Caco-2 (cell line): ENCODE measurements at places on chromosomes 3 and 15. TPM values are rescaled to one million over a fixed set of nuclear protein-coding genes. Genes with fewer than 3 reads are reported as not detected.

DNA sequence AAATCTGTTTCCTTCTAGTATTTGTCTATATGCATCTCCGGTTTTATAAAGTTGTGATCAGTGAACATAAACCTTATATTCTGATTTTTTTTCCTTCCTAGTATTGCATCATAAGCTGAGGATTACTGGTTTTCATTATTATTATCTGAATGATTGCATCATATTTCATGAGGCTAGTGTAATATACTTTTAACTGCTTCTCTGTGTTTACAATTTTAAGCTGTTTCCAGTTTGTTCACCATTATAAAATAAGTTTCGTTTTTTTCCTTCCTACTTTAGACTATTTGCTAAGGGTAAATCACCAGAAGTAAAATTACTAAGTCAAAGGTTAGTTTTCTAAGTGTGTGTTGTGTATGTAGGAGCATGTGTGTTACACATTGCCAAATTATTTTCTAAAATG lies 20.2 kb downstream of the SEMA6D start:
- no peak for DNase-seq

DNA sequence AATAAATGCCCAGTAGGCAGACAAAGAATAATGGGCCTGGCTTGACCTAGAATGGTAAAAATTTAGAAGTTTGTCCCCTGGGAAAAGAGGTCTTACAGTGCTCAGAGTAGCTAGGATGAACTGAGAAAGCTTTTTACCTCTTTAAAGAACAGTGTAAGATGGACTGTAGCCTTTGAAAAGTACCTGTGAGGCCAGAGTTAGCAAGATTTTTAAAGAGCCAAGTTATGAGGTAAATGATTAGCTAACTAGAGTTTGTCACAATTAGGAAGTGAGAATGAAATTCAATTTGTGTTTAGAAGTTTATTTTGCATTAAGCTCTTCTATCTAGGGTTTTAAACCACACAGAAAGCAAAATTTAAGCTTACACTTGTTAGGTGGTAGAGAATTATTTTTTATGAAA lies 480.9 kb downstream of the ZIC1 start:
- DNase-seq, result no peak

DNA sequence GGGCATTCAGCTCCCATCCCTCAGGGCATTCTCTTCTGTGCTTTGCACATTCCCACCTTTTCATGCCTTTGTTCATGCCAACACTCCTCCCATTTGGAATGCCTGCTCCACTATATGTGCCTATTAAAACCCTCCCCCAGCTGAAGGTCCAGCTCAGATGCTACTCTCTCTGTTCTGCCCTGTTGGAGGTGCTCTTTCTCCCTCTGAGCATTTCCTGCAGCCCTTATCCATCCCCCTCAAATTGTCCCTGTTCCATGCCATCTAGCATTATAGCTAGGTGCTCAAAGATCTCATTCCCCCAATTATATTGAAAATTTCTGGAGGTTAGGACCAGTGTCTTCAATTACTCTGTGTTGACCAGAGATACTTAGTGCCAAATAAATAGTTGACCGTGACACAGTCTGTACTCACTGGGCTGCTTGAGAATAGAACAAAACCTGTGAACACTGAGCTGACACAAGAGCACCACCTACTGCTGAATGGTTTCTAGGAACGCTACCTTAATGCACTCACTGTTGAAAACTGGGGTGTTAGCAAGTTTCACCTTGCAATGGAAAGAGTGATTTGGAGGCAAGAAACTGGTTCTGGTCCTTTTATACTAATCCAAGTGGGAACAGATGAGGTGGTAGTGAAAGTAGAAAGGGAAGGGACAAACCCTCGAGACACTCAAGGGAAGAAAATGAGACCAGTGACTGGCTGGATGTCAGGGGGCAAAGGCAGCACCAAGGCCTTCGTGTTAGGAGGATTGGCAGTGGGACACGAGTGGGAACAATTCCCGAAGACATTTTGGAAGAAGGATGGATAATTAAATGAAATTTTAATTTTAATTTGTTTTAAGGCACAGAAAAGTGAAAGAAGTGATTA lies 289.8 kb upstream of the ROPN1 start:
- no peak for DNase-seq

DNA sequence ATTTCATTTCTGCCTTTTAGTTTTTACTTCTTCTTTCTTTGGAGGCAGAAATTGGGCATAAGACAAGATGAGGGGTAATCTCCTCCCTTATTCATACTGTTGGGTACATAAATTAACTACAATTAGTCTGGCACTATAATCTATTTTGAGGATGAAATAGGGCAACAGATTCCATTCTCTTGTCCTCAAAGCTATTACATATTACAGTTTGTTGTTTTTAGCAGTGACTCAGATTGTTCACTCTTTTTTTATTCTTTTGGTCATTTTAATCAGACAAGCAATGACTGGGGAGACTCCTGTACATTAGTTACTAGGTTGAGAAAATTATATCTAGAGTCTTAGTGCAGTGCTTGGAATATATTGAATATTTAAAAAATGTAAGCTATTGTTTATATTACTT lies 556.0 kb downstream of the OTOL1 start:
- DNase-seq, result no peak

GRCh38 chr3:184812662-184813042 lies 686 bp downstream of the VPS8 start:
- no peak for DNase-seq

Gene SPINK8
- not detected in 2 replicates for total RNA-seq

- no peak for DNase-seq
These were observed 62.1 kb downstream of the SLC49A4 start for GRCh38 chr3:122857019-122857418.

- DNase-seq, result no peak
These were observed 19.5 kb upstream of the SPESP1 start for GRCh38 chr15:68910816-68911215.

GRCh38 chr3:104106276-104106675 lies 1260.4 kb upstream of the ALCAM start:
- DNase-seq, result no peak

Gene FES
- 1.7 and 1.8 TPM in 2 replicates for total RNA-seq

DNA sequence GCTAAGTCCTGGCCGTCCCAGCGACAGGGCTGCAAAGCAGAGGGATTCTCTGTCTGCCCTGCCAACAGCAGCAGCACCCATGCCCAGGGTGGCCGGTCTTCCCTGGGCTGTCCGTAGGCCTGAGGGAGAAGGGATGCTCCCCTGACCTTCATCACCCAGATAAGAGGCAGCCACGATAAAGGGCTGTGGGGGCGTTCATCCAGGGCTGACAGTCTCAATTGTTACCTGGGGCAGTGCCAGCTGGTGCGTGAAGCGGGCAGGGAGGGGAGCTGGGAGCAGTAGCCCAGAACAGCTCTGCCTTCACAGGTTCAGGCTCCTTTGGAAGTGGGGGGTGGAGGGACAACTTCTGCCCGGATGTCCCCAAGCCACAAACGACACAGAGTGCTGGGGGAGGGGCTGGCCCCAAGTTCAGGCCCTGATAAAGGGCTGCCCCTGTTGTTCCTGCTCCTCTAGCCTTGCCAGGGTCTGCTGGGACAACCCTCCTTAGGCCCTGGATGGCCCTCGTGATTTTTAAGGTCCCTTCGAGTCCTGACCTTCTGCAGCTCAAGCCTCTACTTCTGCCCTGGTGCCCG lies 94.7 kb downstream of the RAB11A start:
- no peak for DNase-seq

Gene STRC
- 0.07 TPM in 1 of 2 replicates, not detected in the other for total RNA-seq

DNA sequence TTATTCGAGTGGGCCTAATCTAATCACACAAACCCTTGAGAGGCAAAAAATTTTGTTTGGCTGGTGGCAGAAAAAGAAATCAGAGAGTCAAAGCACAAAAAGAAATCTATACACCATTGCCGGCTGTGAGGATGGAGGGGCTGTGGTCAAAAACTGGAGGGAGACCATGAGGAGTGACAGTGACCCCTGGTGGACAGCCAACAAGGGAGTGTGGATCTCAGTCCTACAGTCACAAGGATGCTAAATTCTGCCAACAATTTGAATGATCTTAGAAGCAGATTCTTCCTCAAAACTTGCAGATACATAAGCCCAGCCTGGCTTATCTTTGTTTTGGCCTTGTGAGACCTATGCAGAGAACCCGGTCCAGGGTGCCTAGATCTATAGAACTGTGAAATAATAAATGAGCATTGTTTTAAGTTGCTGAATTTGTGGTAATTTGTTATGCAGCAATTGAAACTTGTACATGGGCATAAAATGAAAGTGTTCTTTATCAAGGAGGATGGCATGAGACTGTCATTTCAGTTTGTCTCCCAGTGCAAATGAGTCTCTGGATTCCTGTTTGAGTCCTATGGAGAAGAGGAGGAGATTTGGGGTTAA lies 103.0 kb upstream of the ARHGEF26 start:
- DNase-seq, result peak; percentile 53

Gene SAXO2
- 0.61 TPM in 1 of 2 replicates, not detected in the other for total RNA-seq

Gene ASB14
- not detected in 2 replicates for total RNA-seq

Gene CGNL1
- total RNA-seq, result 8.3 and 9.4 TPM in 2 replicates

- no peak for DNase-seq
These were observed 31.5 kb downstream of the ZFAND6 start for GRCh38 chr15:80090879-80091503.

DNA sequence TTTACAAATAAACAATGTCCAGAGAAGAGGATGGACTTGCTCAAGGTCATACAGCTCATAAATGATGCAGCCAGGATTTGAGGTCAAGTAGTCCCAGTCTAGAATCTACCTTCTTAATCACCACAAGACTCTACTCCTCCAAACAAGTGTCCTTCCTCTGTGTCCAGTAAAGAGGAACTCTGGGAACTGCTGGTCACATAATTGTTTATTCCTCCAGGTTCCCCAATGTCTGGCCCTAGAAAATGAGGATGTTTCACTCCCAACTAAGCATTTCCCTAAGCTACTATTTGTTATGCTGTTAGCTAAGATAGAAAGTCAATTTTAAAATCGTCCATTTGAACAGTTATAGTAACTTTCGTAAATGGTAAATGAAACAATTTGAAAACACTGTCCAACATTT lies 192.4 kb downstream of the FHIT start:
- no peak for DNase-seq

DNA sequence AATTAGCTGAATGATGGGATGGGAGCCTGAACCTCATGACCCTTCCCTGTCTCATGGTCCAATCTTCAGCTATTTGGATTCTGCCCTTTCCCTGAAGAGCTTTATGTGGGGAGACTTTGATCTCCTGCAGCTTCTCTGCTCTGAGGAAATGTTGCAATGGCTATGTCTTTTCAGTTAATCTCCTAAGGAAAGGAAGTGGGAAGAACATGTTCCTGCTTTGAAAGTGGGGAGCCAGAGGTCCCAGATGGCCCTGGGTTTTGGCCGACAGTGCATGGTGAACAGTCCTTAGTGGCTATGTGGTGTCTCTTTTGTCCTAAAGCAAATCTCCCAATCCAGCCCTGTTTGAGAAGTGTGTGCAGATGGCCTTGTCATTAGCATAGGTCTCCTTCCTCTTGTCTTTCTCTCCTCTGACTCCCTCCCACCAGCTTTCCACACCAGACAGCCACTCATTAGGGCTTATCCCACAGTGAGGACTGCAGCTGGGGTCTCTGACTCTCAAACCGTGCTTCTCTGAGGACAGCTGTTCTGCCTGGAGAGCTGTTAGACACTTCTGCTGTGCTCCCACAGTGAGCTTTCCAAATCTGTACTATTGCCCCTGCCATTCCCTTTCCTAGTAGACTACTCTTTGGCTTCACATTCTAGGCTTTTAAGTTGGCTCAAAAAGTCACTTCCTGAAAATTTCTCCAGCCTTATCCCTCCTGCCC lies 365.8 kb upstream of the UMPS start:
- DNase-seq, result no peak

DNA sequence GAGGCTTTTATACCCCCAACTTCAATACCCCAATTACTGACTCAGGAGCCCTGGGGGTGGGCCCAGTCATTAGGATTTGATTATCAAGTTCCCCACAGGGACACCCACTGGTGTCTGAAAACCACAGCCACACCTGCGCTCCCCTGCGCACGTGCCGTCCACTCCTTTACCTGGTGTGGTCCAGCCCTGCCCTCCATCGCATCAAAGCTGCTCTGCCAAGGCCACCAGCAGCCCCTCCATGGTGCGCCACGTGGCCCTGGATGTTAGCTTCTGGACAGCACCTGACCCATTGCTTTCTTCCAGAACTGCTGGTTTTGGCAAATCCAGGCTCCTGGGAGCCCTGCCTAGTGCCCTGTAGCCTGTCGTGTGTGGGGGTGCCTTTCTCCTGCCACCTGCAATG lies 136.3 kb downstream of the NSMCE3 start:
- DNase-seq, result no peak

DNA sequence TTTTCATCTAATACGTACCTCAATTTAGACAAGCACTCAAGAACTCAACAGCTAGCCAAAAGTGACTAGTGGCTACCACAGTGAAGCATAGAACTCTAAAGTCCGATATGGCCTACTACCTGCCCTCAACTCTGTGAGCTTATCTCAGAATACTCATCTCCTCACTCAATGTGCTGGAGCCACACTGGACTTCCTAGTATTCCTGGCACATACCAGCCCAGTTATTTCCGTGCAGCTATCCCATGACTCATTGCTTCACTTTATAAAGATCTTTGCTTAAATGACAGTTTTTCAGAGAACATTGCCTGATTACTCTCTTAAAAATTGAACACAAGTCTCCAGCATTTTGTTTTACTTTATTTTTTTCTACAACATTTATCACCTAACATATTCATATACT lies 524.7 kb downstream of the PYDC2 start:
- DNase-seq, result no peak

- DNase-seq, result no peak
These were observed 393.1 kb upstream of the ARRDC4 start for GRCh38 chr15:97567411-97567810.

GRCh38 chr3:150149651-150150051 lies 179.0 kb upstream of the PFN2 start:
- DNase-seq, result no peak

- DNase-seq, result no peak
These were observed 272.5 kb downstream of the ZBTB20 start for GRCh38 chr3:114874522-114874971.

Gene CCDC13
- 0.82 and 1.4 TPM in 2 replicates for total RNA-seq

Gene BRK1
- total RNA-seq, result 94.9 and 115 TPM in 2 replicates

DNA sequence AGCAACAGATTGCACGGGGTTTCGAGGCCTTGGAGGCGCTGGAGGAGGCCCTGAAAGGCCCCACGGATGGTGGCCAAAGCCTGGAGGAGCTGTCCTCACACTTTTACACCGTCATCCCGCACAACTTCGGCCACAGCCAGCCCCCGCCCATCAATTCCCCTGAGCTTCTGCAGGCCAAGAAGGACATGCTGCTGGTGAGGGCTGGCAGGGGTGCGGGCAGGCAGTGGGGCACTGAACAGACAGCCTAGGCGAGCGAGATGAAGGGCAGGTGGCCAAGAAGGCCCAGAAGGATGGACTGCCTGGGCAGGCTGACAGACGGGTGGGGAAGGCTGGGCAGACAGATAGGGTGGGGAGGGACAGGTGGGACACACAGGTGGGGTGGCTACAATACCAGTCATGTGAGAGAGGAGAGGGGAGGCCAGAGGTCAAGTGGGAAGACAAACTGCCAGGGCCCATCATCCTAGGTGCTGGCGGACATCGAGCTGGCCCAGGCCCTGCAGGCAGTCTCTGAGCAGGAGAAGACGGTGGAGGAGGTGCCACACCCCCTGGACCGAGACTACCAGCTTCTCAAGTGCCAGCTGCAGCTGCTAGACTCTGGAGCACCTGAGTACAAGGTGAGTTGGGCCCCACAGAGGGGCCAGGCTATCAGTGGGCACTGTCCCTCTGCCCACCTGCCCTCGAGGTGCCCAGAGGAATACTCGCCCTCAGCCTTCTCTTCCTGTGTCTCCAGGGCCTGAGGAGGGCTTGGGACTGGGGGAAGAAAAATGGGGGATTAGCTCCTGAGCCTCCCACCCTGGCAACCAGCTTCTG lies 3.1 kb downstream of the PARP3 start:
- no peak for DNase-seq
